Stimulated activated CD4-positive, alpha-beta T cell treated with anti-CD3 and anti-CD28 coated beads, Interleukin-2, amount 100 ng/mL, for 4 hours (primary cell): ENCODE measurements at places on chromosomes 2 and 18.

DNA sequence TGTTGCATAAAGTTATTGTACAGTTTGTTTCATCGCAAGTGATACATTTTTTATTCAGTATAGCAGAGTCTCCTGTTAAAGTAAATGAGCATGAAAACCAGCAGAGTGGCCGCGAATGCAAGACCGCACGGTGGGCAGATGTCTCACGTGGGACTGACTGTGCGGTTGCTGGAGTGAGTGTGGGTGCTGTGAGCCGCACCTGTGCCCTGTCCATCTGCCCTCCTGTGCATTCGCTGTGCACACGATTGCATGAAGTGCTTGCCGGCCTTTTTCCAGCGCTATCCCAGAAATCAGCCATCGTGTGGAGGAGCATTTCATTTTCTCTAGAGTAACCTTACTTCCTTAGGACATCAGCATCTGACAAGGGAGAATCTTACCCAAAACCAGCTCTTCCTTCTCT lies 118.7 kb downstream of the RNF144A start:
- no peak for DNase-seq

GRCh38 chr2:30039101-30039500 lies 107.7 kb upstream of the YPEL5 start:
- DNase-seq: no peak

DNA sequence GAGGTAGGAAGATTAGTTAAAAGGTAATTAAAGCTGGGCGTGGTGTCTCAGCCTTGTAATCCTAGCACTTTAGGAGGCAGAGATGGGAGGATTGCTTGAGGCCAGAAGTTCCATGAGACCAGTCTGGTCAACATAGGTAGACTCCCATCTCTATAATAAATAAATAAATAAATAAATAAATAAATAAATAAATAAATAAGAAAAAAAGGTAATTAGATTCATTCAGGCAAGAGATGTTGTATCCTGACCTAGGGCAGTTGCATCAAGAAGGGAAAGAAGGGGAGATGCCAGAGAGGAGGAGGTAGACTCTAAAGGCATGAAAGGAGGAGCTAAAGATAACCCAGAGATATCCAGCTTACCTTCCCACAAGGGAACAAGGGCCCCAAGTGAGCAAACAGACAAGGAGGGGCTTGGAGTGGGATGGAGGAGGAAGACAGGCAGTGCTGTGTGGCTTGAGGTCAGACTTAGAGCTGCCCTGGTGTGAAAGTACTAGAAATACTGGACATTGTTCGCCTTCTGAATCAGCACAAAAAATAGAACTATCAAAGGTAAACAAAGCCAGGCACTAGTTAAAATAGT lies 7.4 kb upstream of the RAB1A start:
- DNase-seq: no peak

DNA sequence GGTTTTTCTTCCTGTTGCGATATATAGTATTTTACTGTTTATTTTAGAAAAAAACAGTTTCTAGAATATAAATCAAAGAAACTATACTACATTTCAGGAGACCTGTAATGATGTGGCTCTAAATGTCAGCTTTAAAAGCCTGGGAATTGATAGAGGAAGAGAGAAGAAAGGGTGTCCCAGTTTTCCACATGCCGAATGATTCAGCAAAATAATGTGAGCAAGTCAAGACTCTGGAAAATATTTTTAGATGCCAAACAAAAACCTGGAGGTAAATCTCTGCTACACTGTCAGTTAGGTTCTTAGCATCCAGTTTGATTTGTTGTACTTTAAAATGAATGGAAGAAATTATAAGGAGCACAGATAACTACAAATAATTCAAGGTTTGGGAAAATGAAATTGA lies 67.1 kb upstream of the DSG1 start:
- DNase-seq: no peak

GRCh38 chr2:173126819-173127218 lies 51.2 kb downstream of the MAP3K20 start:
- DNase-seq: no peak

DNA sequence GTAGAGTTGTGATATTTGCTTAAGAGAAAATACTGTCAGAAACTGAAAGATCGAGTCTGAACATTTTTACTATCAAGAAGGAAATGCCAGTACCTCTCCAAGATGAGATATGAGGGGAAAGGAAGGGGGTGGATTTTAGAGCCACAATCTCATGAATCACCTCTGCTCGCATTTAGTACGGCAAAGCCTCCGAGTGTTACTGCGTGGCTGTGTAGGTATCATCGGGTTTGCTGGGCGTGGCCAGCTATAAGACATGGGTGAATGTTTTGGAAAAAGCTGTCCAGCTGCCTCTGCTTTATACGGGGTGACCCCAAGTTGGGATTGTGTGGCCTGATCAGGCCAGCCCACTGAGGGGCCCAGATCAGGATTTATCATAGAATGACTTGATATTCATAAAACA lies 826.4 kb downstream of the SOCS6 start:
- no peak for DNase-seq

DNA sequence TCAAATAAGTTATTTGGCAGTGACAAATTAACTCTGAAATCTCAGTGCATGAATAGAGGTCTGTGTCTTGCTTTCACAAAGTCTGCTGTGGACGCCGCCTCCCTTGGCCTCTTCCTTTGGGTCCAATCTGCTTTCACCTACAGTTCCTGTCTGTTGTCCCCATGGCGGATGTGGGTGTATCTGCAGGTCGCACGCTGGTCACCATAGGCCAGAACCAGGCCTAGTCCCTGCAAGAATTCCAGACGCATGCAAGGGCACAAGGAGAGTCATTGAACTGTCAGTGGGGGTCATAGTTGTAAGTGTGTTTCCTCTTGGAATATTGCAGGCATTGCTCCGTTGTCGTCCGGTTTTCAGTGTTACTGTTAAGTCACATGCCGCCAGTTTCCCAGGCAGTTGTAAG lies 7.4 kb downstream of the SOCS6 start:
- DNase-seq: no peak

GRCh38 chr2:198757069-198757468 lies 700.7 kb downstream of the SATB2 start:
- no peak for DNase-seq

- DNase-seq: no peak
Measured at GRCh38 chr2:215917953-215918620, 95.3 kb downstream of the MREG start.

- no peak for DNase-seq
Measured at GRCh38 chr2:148900350-148900837, 25.4 kb downstream of the KIF5C start.

GRCh38 chr2:64622443-64623241 lies 31.1 kb downstream of the SERTAD2 start:
- DNase-seq: no peak

- DNase-seq: no peak
Measured at GRCh38 chr18:6639305-6639704, 90.2 kb upstream of the ARHGAP28 start.

GRCh38 chr2:224126003-224126402 lies 86.9 kb upstream of the SERPINE2 start:
- DNase-seq: no peak

DNA sequence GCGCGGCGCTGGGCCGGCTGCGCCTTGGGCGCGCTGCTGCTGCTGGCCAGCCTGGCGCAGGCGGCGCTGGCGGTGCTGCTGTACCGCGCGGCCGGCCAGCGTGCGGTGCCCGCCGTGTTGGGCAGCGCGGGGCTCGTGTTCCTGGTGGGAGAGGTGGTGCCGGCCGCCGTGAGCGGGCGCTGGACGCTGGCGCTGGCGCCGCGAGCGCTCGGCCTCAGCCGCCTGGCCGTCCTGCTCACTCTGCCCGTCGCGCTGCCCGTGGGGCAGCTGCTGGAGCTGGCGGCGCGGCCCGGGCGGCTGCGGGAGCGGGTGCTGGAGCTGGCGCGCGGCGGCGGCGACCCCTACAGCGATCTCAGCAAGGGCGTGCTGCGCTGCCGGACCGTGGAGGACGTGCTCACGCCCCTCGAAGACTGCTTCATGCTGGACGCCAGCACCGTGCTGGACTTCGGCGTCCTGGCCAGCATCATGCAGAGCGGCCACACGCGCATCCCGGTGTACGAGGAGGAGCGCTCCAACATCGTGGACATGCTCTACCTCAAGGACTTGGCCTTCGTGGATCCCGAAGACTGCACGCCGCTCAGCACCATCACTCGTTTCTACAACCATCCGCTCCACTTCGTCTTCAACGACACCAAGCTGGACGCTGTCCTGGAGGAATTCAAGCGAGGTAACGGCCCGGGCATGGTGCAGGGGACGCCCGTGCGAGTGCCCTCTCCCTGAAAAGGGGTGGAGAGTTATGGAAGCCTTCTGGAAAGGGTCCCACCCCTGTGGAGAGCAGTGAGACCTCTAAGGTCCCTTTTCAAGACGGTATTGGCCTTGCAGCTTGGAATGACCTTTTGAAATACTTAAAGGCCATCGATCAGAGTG lies 1.0 kb downstream of the CNNM3 start:
- no peak for DNase-seq

DNA sequence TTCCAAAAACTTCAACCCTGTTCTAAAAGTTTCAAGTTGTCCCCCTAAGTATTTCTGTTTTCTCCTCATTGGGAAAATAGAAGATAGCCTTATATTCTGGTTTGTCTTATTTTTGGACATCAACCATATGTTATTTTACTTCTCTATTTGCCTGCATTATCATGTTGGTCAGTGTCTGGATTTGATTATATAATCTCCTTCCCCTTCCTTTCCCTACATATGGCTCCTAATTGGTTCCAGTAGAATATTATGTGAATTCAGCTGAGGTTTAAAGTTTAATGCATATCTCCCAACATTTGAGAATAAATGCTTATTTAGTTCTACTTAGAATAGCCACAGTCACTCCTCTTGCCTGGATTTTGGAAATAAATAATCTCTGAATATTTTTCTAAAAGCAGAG lies 66.9 kb downstream of the OXER1 start:
- no peak for DNase-seq

GRCh38 chr2:199739413-199740110 lies 111.4 kb downstream of the FTCDNL1 start:
- DNase-seq: peak; percentile 19

DNA sequence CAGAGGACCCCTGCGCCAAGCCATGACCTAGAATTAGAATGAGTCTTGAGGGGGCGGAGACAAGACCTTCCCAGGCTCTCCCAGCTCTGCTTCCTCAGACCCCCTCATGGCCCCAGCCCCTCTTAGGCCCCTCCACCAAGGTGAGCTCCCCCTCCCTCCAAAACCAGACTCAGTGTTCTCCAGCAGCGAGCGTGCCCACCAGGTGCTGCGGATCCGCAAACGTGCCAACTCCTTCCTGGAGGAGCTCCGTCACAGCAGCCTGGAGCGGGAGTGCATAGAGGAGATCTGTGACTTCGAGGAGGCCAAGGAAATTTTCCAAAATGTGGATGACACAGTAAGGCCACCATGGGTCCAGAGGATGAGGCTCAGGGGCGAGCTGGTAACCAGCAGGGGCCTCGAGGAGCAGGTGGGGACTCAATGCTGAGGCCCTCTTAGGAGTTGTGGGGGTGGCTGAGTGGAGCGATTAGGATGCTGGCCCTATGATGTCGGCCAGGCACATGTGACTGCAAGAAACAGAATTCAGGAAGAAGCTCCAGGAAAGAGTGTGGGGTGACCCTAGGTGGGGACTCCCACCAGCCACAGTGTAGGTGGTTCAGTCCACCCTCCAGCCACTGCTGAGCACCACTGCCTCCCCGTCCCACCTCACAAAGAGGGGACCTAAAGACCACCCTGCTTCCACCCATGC lies 3.0 kb downstream of the PROC start:
- DNase-seq: no peak

- no peak for DNase-seq
Measured at GRCh38 chr2:138078153-138078552, 113.9 kb downstream of the HNMT start.

DNA sequence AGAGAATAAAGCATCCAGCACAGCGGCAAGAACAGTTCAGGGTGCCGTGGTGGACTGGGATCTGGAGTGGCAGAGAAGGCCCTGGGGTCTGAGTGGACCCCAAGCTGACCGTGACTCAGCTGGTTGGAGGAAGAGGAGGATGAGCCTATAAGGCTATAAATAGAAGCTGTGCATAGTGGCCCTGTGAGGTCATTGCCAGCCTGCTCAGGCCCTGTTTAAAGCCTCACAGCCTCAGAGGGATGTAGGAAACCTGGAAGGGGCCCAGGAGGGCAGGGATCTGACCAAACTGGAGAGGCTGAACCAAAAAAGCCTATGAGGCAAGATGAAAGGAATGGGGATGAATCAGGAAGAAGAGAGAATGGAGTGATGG lies 11.3 kb upstream of the DES start:
- no peak for DNase-seq

DNA sequence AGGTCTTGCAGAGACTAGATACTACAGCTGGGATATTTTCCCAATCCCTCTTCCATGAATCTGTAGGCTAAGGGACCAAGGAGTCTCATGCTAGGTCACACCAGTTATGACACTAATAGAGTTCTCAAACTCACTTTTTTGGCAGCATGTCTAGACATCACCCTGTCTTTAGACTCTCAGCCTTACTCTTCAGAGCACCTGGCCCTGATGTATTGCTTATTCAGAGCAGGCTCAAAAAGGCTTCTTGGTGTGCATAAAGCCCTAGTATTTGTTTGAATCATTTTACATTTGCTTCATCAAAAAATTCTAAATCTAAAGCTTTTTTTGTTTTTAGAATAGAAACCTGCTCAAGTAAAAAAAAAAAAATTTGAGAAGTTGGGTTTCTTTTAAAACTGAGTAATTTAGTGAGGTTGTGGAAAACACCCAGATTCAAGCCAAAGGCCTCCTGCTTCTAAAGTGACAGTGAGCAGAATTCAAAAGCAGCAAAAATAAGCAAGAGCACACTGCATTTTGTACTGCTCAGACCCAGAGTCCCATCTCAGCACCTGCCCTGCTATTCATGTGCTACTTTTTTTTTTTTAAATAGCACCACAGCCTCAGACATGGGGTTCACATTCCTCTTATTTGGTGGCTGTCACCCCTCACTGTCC lies 18.0 kb upstream of the DNAH6 start:
- no peak for DNase-seq

DNA sequence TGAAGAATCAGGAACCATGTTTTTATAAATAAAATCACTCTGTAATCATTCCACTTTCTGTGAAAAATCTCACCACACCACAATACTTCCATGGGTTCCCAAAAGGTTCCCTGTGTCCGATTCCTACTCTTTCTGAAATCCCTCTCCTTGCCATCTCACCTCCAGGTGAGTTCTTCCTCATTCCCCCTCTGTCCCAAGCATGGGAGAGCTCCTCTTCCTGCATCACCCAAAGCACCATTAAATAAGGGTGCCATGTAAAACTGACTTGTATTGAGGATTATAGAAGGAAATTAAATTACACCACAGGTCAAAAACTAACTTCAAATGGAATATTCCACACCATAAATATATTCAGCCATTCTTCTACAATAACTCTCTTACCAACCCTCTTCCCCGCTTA lies 55.8 kb upstream of the ETAA1 start:
- no peak for DNase-seq

GRCh38 chr2:85151026-85151425 lies 17.8 kb downstream of the TCF7L1 start:
- no peak for DNase-seq

- no peak for DNase-seq
Measured at GRCh38 chr2:189610700-189611099, 30.1 kb upstream of the SLC40A1 start.

GRCh38 chr2:133484106-133484505 lies 84.2 kb downstream of the NCKAP5 start:
- no peak for DNase-seq

GRCh38 chr2:64166212-64166611 lies 22.0 kb upstream of the PELI1 start:
- no peak for DNase-seq
